ENCODE measurements at places on chromosomes 6 and 20.

DNA sequence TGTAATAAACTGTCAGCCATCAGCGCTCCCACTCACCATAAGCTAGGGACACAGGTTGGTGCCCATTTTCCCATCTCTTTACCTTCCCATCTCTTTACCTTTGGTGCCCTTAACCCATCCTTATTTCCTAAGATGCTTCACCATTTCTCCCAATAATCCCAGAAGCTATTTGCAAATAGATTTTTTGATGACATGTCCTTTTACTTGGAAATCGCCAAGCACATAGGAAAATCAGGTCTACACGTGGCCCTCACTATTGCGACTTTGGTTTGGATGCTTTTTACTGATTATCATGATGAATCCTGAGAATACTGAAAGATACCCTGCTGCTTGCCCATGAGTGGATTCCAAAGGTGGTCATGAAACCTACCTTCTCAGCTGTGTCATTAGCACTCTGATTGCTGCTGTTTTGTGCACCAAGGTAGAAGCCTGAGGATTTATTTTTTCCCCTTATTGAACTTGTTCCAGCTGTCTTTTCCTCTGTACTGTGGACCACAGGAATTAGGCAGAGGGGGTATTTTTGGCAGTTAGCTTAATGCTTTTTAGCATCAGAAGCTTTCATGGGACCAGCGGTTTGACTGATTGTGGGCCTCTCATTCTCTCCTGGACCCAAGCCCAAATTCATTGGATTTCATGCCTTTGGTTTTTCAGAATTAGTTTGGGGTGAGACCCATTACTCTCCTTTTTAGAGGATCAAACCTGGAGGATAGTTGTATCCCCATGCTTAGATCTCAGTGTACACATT lies 229.6 kb upstream of the RIN2 start:
- DNase-seq, result no peak

GRCh38 chr6:30135147-30135546 lies 793 bp upstream of the TRIM40 start:
- DNase-seq, result no peak

- no peak for DNase-seq
Observed at GRCh38 chr6:93523365-93523764, 104.0 kb upstream of the EPHA7 start.

GRCh38 chr6:54621285-54621684 lies 225.3 kb upstream of the FAM83B start:
- no peak for DNase-seq

DNA sequence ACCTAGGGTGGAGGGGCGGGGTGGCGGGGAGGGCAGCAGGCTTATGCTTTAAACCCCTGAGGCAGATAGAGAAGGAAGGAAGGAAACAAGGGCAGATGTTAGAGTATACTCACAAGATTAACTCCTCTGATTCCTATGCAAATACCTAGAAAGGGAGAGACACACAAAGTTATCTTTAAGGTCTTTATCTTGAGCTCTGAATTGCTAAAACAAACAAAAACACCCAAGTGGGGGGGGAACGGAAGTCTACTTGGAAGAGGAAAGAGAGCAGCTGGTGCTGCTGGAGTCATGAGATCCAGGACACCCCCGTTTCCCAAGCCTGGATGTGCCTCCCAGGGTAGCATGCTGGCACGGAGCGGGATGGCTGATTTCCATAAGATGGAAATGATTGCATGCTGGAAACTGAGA lies 43.4 kb downstream of the PLAGL1 start:
- no peak for DNase-seq

DNA sequence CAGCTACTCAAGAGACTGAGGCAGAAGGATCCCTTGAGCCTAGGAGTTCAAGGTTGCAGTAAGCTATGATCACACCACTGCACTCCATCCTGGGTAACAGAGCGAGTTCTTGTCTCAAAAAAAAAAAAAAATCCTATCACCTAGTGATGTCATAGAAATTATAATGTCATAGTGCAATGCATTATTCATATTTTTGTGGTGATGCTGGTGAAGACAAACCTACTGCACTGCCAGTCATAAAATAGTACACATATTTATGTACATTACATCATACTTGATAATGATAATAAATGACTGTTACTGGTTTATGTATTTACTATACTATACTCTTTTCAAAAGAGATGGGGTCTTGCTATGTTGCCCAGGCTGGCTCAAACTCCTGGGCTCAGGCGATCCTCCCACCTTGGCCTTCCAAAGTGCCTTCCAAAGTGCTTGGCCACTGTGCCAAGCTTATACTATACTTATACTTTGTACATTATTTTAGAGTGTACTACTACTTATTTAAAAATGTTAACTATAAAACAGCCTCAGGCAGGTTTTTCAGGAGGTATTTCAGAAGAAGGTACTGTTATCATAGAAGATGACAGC lies 26.6 kb downstream of the ENPP3 start:
- no peak for DNase-seq

DNA sequence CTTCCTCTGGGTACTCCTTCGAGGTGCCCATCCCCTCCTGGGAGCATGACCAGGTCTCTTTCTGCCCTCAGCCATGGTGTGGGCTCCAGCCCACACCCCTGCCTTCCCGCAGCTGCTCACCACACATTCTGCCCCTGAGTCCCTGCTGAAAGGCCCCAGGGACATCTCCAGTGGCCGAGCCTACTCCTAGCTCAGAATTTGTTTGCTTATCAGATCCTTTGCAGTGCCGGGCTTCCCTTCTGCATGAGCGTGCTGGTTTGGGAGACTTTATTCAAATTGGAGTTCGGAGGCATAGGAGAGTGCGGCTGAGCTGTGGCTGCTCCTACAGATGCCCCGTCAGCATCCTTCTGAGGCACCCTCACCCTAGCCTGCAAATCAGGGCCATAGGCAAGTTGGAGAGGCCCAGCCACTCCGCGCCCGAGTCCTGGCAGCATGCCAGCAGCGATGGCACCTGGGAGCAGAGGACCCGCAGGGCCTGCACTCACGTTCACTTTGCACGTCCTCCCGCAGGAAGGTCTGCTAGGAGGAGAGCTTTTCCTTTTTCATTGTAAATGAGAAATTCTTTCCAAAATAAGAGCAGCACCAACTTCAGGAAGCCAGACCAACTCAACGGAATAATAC lies 327.3 kb downstream of the QKI start:
- no peak for DNase-seq

DNA sequence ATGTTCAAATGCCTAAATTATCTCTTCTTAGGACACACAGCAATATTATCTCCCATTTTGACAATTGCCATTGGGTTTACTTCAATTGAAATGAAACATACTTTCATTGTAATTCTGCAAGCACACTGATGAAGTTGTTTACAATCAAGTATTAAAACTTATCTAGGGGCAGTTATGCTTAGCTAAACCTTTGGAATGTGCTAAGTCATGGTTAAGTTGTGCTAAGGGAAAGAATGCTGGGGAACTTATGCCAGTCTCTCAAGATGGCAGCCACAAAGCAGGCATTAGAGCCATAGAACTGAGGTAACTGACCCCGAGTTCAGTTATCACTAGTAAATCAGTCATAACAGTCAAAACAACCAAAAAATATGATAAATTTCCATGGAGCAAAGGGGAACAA lies 59.1 kb upstream of the NT5E start:
- DNase-seq, result no peak

GRCh38 chr6:18055714-18056382 lies 66.6 kb downstream of the NHLRC1 start:
- DNase-seq, result no peak

DNA sequence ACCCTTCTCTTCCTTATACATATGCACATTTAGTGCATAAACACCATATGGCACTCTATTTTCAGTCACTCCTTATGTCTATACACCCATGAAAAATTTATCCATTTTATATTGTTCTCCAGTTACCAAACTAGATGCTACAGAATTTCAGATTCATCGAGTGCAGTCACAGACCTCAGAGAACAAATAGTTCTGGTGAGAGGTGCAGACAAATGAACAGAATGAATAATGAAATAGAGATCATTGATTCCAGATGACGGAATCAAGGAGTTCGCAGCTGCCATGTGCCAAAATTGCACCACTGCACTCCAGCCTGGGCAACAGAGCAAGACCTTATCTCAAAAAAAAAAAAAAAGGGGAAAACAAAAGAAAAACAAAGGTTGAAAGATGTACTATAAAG lies 214.8 kb upstream of the CEP162 start:
- DNase-seq, result no peak

GRCh38 chr6:22350109-22350508 lies 53.3 kb upstream of the PRL start:
- DNase-seq, result no peak

- no peak for DNase-seq
Observed at GRCh38 chr6:170082067-170082466, 208.8 kb downstream of the DLL1 start.

GRCh38 chr20:56687061-56687460 lies 58.0 kb downstream of the TFAP2C start:
- DNase-seq, result no peak

- DNase-seq, result no peak
Observed at GRCh38 chr6:27230758-27231111, 16.8 kb upstream of the PRSS16 start.

DNA sequence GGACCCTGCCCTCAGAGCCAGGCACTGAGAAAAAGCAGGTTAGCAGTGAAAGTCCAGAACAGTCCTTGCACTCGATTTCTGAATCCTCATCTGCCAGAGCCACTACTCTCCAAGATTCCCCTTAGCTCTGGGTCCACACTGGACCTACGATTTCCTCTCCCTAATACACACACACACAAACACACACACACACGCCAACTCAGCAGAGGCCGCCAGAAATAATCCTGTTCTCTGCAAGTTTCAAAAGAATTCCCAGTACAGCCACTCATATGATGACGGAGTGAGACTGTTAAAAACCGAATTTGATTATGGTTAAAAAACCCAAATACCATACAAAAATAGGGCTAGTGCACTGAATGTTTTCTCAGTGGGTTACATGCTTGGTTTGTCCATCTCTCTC lies 90.8 kb downstream of the GMPR start:
- DNase-seq, result no peak

GRCh38 chr6:2482773-2483172 lies 237.4 kb upstream of the GMDS start:
- DNase-seq, result no peak

DNA sequence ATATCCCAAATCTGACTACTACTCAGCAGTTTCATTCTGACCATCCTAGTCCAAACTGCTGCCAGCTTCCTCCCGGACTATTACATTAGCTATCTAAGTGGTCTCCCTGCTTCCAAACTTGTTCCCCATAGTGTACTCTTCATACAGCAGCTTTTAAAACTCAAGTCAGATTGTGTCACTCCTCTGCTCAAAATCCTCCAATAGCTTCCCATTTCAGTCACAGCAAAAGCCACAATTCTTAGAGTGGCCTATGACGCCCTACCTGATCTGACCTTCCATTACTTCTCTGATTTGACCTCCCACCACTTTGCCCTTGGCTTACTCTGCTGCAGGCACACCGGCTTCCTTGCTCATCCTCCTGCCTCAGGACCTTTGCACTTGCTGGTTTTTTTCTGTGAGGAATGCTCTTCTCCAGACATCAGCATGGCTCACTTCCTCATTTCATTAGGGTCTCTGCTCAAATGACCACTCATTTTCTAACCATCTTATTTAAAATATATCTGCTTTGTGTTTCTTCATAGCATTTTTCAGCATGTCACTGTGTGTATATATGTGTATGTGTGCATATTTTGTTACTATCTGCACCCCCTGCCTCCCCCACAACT lies 111.1 kb upstream of the DTNBP1 start:
- DNase-seq, result no peak

- no peak for DNase-seq
Observed at GRCh38 chr20:23782366-23782983, 31.7 kb upstream of the CST1 start.

- no peak for DNase-seq
Observed at GRCh38 chr6:75230484-75231325, 12.9 kb downstream of the COX7A2 start.

DNA sequence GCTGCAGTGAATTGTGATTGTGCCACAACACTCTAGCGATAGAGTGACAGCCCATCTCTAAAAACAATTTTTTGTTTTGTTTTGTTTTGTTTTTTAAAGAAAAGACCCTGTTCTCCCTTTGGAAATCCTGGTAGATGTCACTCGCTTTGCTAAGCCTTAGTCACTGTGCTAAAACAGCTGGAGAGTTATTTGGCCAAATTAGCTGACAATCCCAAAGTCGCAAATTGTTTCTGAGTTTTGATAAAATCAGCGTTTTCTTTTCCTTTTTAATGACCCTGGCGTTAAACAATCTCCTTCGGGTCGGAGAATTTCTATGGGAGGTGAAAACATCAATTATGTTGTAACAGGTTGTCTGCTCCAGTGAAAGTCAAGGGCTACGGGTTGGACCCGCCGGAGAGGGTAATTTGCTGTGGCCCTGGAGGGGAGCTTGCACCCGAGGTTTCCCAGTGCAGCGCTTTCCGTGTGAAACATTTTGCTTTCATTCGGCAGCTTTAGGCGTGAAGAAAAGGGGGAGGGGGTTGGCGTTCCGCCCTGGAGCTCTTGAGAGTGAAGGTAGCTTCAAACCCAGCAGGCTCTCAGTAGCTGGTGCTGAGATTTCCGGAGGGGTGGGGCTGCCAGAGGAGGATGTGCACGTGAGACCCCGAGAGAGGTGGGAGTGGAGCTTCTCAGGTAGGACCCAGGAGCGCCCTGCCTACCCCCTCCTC lies 296.6 kb downstream of the PHACTR1 start:
- no peak for DNase-seq

GRCh38 chr6:52065621-52066020 lies 21.8 kb downstream of the PKHD1 start:
- DNase-seq, result no peak

DNA sequence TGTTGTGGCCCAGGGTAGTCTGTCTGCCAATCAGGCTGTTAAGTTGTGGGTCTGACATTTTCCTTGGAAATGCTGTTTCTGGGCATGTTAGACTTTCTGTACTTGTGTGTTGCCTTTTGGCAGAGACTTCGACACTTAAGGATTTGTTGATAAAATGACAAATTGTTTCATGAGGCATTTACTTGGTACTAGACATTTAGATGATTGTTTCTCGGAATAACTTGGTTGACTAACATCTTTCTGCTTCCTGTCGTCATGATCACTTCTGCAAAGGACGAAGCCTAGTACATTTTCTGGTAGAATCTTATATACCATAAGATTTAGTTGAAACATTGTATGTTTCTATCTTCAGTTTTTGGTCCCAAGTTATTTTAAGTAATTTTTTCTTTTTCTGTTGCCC lies 34.1 kb downstream of the UTRN start:
- DNase-seq, result no peak

GRCh38 chr20:34185766-34186620 lies 55.2 kb upstream of the ASIP start:
- no peak for DNase-seq

GRCh38 chr20:62494537-62494936 lies 18.7 kb upstream of the GATA5 start:
- no peak for DNase-seq

DNA sequence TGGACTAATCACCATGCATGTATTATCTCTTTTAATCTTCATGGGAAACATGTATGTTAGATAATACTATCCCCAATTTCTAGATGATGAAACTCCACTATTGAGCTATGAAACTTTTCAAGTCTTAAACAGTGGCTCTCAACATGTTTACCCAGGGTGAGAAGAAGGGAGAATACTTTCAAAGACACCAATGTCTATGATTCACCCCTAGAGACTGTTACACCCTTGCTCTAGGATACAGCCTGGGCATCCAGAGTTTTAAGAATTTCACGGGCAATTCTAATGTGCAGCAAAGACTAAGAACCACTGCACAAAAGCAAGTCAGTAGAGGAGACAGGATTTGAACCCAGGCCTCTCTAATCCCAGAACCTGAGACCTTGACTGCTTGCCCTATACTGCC lies 47.8 kb downstream of the GFOD1 start:
- no peak for DNase-seq
